ENCODE measurements at places on chromosomes 1 and 21.

- DNase-seq: no peak
Measured at GRCh38 chr1:202081992-202082391, 40.7 kb upstream of the GPR37L1 start.

GRCh38 chr1:54716299-54717047 is 812 bp downstream of the TTC4 start:
- no peak for DNase-seq

GRCh38 chr1:4755864-4756504 is 101.6 kb downstream of the AJAP1 start:
- no peak for DNase-seq

DNA sequence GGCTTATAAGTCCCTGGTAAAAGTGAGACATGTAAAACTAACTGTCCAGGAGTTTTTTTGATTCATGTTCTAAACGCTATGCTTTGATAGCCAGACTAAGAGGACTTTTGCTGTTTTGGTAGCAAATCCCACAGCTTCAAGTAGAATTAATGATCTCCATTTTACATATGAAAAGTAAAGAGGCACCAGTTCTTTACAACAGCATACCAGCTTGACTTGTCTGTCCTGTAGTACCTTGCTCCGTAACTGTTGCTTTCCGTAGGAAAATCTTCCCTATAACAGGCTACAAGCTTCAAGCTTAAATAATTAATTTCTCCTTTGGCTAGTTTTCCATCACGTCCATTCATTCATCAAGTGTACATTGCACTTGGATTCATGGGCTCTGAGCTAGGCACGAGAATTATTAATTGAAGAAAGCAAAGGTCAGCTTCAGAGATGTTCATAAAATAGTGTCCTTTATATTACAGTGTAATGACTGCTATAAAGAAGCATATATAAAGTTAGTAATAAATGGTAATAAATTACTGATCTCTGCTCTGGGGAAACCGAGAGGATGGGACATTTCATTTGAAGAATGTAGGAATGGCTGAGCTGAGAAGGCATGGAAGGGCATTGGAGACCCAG is 29.2 kb downstream of the B3GALT5 start:
- no peak for DNase-seq
